ENCODE measurements at places on chromosomes 3 and 15.

GRCh38 chr15:39974656-39975230 is 40.8 kb downstream of the EIF2AK4 start:
- no peak for DNase-seq

GRCh38 chr3:196670339-196670738 is 30.8 kb downstream of the NRROS start:
- DNase-seq = no peak

DNA sequence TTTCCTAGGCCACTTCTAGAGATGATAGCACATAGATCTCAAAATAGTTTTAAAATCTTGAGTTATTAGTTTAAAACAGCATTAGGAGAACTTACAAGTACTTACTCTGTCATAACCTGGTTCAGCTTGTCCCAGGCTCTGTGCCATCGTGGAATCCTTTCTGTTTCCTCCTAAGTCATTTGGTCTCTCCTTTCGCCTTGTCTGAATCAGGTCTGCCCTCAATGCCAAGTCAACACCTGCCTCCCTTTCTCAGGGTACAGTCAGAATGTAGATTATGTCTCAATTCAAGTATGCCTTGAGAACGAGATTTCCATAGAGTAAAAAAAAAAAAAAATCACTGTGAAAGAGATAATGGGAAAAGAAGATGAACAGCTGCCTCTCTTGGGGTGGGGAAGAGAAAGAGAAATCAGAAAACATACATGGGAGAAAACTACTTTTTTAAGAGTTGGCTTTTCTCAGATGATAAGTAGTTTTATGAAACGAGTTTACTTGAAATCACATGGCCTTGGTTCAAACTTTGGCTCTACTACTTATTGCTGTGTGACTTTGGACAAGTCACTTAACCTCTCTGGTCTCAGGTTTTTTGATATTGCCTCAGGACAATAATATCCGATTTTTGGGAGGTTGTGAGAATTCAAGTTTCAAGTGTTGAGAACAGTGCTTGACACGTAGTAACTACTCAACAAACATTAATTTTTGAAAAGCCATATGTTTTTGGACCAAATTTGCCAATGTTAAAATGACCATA is 219.8 kb downstream of the SQOR start:
- DNase-seq = no peak

GRCh38 chr3:8147711-8148110 is 353.9 kb upstream of the LMCD1 start:
- DNase-seq = no peak

DNA sequence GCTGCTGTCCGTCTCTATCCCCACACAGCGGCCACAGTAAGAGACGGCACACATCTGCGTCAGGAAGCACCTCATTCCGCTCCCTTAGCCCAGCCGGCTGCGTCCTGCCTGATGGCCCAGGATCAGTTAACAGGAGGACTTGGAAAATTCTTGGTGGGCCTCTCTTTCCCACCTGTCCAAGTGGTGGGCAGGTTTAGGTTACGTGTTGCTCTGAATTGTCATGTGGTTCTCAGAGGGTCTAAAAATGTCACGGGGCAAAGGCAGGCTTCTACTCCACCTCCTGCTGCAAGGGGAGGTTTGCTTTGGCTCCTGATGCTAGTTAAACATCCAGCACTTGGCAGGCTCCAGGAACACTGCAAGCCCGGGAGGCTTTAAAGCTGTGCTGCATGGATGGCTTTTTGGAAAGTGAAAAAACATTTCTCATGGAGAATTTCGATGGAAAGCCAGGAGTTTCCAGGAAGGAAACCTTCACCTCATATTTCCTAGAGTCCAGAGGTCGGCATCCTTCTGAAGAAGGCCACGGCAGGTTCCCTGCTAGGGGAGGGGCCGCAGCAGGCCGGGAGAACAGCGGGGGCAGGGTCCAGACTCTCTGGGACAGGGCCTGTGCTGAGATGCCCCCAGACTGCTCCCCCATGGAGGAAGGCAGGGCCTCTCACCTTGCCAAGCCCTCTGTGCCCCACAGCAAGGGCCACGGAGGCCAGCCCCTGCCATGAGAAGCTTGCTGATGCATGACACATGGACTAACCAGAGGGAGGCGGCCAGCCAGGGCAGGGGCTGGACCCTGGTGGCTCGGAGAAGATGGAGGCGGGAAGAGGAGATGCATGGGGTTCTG is 10.8 kb downstream of the CTSH start:
- no peak for DNase-seq

- no peak for DNase-seq
Observed at GRCh38 chr3:106811376-106811775, 565.9 kb upstream of the CCDC54 start.

Measured in NCI-H1105 (cell line).